ENCODE measurements at places on chromosomes 11 and 22. TPM values are rescaled to one million over a fixed set of nuclear protein-coding genes. Genes with fewer than 3 reads are reported as not detected.

SELENOH gene
- 77.3 TPM for total RNA-seq

JHY gene
- 11.0 TPM for total RNA-seq

NOX4 gene
- total RNA-seq, result 1.8 TPM

POU2AF2 gene
- not detected for total RNA-seq

CYP2D6 gene
- 1.3 TPM for total RNA-seq

C22orf42 gene
- total RNA-seq, result not detected

SCGB1D2 gene
- not detected for total RNA-seq

SERHL2 gene
- total RNA-seq, result 3.3 TPM

TRIM49 gene
- not detected for total RNA-seq

ZNF214 gene
- total RNA-seq, result 14.1 TPM

RAB39A gene
- 2.0 TPM for total RNA-seq

GCAT gene
- 17.2 TPM for total RNA-seq

CAVIN3 gene
- total RNA-seq, result 122 TPM

OR5P2 gene
- total RNA-seq, result 0.83 TPM

KRTAP5-10 gene
- not detected for total RNA-seq

RCN1 gene
- 111 TPM for total RNA-seq

KCNJ1 gene
- total RNA-seq, result 0.12 TPM

APIP gene
- total RNA-seq, result 28.9 TPM

DEPDC7 gene
- total RNA-seq, result 6.1 TPM

CD6 gene
- 3.1 TPM for total RNA-seq

MYOD1 gene
- not detected for total RNA-seq

VWA5A gene
- total RNA-seq, result 35.8 TPM

CSNK1E gene
- 118 TPM for total RNA-seq

ARHGEF17 gene
- total RNA-seq, result 67.6 TPM

SCUBE2 gene
- 27.6 TPM for total RNA-seq

BATF2 gene
- 6.3 TPM for total RNA-seq

IGSF22 gene
- total RNA-seq, result 0.77 TPM

LINC01488 gene
- total RNA-seq, result not detected

OR52I1 gene
- not detected for total RNA-seq

AHNAK gene
- 396 TPM for total RNA-seq

OR8D4 gene
- total RNA-seq, result not detected

SHISAL1 gene
- total RNA-seq, result 0.49 TPM

TMEM132A gene
- total RNA-seq, result 18.6 TPM

Data from lung (tissue), 17 donors.